ENCODE measurements at places on chromosomes 3 and 15.

DNA sequence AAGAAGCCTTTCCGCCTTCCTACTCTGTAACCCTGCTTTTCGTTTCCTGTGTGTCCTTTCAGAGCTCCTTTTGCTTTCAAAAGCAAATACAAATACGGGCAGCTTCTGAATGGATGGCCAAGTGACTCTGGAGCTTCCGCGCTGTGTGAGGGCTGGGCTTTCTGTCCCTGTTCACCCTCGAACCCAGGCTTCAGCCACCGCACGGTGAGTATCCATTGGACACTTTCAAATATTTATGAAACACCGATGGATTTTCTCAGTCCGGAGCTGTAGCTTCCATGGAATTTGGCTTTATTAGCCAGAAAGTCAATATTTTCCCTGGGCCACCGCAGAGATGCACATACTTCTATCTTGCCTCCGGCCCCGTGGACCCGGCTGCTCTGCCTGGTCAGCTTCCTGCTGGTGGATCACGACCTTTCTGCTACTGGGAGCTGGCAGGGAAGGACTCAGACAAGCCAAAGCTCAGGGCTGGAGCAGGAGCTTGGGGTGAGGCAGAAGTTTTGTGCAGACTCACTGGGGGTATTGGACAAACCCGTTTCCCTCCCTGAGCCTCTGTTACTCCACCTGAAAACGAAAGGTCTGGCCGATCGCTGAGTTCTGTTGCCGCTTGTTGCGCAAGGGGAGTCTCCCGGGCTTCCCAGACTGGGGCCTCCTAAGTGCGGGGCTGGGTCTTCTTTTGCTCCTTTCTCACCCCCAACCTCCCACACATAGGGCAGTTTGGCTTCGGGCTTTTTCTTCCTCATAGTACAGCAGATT lies 63.6 kb downstream of the LINGO1 start:
- no peak for DNase-seq

DNA sequence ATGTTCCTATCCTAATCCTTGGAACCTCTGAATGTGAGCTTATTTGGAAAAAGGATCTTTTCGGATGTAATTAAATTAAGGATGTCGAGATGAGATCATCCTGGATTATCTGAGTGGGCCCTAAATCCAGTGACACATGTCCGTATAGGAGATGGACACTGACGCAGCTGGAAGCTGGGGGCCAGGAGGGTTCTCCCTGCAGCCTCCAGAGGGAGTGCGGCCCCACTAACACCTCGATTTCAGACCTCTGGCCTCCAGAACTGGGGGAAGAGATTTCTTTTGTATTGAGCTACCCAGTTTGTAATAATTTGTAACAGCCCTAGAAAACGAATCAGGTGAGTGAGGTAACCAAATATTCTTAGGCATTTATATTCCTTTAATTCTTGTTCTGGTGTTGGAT lies 2.5 kb downstream of the DNAJB8 start:
- DNase-seq, result no peak

GRCh38 chr15:53102483-53102882 lies 312.3 kb upstream of the ONECUT1 start:
- DNase-seq, result no peak

DNA sequence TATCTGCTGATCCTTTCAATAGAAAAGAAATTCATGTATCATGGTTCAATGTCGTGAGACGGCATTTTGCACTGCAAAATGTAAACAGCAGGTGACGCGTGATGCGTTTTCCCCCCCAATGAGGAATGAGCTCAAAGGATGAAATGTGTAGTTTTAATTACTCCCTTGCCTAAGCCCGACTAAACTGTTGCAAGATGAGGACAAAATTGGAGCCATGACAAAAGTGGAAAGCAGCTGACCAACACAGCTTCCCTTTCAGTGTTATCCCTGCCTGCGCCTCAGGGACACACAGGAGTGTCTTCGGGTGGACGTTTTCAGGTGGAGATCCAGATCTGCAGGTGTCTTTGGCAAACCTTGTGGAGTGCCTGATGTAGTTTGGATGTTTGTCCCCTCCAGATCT lies 92.0 kb downstream of the GABRG3 start:
- no peak for DNase-seq

DNA sequence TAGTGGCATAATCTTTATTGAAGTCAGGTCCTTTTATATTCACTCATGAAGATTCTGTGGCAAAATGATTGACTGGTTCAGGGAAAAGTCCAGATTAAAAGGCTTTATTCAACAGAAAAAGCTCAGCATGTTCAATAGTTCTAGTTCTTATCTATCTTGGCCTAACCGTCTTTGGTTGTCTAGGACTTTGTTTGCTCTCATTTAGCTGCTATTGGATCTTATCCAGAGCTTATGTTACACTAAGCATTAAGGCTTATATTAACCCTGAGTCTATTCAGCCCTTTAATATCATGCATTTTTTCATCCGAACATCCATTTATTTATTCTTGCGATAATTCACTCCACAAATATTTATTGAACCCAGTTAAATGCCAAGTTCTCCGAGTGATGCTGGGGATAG lies 601.0 kb upstream of the SGO1 start:
- no peak for DNase-seq

- no peak for DNase-seq
These were observed 3.6 kb upstream of the GNB4 start for GRCh38 chr3:179454887-179455286.

- no peak for DNase-seq
These were observed 221.3 kb upstream of the SLCO3A1 start for GRCh38 chr15:91632176-91632575.

- DNase-seq, result no peak
These were observed 32.4 kb upstream of the MTMR10 start for GRCh38 chr15:31023841-31024240.

GRCh38 chr15:89459271-89460038 lies 36.9 kb downstream of the RHCG start:
- DNase-seq, result no peak

DNA sequence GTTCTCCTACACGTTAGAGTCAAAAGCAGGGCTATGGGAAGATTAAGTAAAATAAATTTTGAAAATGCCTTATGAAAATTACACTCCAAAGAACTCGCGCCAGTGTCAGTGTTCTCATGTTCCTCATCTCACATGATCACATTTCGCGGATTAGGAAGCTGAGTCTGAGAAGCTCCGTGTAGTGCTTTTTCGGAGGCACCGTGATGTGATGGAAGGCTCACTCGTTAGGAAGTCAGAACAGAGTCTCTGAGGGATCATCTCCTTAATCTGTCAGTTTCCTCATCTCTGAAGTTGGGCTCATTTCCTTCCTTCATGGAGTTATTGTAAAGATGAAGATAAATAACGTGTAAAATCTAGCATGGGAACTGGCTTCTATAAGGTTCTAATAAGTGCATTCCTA lies 3.2 kb downstream of the ADIPOQ start:
- no peak for DNase-seq

DNA sequence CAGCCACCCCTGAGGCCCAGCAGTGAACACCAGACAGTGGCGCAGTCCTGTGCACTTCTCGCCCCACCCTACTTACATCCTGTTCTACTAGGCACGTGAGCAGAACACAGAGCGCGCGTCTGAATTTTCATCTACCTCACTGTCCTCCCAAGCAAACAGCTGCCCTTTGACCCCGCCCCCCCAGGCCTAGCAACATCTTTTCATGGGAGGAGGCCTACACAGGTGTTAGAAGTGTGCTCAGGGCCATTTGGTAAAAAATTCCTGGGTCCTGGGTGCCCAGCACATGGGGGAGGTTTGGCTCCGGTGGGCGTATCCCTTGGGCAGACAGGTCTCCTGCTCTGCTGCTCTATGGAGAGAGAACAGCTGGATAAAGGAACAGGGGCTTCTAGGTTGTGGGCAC lies 95.0 kb downstream of the MYLK start:
- DNase-seq, result no peak

- no peak for DNase-seq
These were observed 316.0 kb upstream of the CBLB start for GRCh38 chr3:106184540-106185457.

DNA sequence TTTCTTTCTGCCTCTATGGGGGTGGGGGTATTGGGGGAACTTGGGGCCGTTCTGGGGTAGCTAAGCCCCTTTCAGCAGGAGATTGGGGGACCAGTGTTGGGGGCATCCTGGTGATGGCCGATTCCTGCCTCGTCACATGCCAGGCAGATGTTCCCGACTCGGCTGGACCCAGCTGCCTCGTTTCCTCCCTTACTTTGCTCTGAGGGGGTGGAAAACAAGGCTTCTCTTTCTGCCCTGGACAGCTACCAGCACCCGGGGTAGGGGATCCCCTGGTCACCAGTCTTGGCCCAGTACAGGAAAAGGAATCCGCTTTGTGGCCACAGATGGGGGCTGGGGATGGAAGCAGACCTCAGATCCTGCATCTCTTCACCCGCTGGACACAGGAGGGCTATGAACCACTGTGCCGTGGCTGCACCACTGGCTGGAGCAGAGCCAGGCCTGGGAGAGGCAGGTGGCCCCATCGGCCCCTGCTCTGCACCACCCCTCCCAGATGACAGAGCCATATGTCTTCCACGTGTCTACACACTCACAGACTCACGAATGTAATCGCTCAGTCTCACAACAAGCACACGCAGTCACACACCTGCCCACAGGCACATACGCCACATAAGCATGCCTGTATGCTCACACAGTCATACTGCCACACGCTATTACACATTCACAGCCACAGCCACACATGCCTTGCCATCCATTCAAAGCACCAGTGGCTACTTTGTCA lies 12.4 kb downstream of the SNX33 start:
- DNase-seq, result no peak

- no peak for DNase-seq
These were observed 170.0 kb downstream of the MINAR1 start for GRCh38 chr15:79602180-79602579.

GRCh38 chr15:24823473-24823872 lies 131.3 kb upstream of the SNRPN start:
- DNase-seq, result peak; percentile 82

GRCh38 chr3:171755015-171755589 lies 55.2 kb downstream of the PLD1 start:
- no peak for DNase-seq

DNA sequence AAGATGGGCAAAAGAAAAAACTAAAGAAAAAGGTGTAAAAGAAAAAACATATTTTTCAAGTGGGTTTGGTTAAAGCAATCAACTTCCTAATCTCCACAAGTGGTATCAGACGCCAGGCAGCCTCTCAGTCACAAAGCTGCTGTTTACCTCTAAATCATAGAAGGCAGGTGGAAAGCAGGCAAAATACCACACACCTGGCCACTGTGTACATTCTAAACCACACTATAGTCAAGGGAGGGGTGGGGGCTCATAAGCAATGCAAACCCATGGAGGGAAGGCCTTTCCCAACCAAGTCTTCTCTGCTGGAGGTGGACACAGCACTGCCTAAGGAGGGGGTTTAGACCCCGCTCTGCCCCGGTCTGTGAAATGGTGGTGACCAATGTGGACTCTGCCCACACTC lies 50.4 kb downstream of the MCF2L2 start:
- DNase-seq, result no peak

DNA sequence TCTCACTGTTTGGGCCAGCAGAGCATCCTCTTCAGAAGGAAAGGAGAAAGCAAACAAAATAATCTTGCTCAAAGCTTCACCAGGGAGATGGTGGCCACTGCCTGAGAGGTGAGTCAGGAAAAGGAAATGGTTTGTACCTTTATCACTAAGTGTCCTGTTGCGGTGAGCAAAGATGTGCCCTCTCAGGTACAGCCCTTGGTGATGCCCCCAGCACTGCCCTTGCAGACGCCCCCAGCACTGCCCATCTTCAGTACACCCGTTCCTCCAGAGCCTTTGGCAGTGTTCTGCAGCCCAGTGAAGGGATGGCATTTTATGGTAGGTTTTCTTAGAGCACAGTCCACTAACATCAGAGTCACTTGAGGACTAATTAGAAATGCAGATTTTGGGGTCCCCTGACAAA lies 92.3 kb downstream of the ZNF621 start:
- no peak for DNase-seq

DNA sequence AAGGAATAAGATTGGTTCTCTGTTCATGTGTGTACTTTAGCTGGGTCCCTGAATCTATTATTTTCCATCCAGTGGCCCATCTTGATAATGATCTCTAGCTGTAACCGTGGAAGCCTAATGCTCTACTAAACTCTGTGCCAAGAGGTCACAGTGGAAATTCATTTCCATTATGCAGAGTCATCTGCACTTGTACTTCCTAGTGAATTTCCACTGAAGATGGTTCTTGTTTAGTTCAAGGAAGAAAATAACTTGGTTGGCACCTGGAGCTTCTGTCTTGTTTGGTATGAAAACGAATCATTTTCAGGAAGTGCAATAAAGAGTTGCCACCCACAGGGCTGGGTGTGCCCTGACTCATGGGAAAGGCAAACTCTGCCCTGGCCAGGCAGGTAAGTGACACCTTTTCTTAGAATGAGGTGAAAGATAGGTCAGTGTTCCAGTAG lies 10.3 kb downstream of the LPP start:
- no peak for DNase-seq

DNA sequence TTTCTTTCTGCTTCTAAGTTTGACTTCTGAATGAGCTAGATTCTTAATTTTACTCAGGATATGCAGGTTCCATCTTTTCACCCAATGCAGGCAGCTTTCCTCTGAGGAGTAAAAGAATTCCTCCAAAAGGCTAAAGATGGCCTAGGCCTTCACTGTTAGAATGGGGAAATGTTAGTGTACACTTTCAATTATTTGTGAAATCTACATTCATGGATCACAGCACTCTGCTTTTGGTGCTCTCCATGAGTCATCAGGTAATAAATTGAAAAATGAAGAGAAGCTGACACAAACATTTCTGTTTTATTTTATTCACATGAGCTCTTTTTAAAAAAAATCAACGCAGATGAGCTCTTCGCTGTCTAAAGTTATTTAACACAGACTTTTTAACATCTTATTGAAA lies 502.5 kb upstream of the GOLIM4 start:
- DNase-seq, result no peak

GRCh38 chr15:89566181-89566580 lies 9.1 kb upstream of the TICRR start:
- DNase-seq, result peak; percentile 22

DNA sequence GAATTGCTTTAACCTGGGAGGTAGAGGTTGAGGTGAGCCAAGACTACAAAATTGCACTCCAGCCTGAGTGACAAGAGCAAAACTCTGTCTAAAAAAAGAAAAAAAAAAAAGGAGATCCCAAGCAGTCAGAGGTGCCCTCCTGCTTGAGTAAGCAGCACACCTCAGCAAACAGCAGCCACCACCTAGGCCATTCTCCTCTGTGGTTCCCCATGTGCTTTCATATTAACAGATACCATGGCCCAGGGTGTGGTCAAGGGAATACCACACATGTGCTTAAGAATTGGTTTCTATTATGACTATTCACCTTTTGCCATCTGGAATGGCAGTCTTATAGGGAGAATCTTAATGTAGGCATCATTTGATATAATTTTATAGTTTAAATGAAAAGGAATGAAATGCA lies 24.7 kb upstream of the CSPG5 start:
- no peak for DNase-seq

- no peak for DNase-seq
These were observed 12.9 kb downstream of the WNT5A start for GRCh38 chr3:55474213-55474632.

DNA sequence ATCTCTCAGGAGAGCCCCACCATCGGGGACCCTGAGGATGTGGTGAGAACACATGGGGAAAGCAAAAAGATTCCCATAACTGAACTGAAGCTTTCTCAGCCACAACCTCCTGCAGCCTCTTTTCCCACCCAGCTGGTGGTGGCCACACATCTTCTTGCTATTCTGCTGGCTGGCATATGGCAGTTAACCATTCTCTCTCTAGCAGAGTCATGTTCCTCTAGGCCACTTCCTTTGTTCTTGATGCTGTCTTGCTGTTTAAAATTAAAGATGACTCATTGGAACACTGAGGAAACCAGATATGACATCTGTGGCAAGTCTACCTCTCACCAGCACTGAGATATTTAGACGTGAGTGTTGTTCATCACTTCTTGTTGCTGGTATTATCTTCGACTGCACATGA lies 180.3 kb upstream of the ROBO2 start:
- no peak for DNase-seq

GRCh38 chr3:100988080-100988479 lies 5.1 kb downstream of the ABI3BP start:
- DNase-seq, result no peak
